ENCODE measurements at places on chromosomes 4 and X.

GRCh38 chr4:151436093-151436518 is 27.1 kb downstream of the FHIP1A start:
- DNase-seq = no peak

DNA sequence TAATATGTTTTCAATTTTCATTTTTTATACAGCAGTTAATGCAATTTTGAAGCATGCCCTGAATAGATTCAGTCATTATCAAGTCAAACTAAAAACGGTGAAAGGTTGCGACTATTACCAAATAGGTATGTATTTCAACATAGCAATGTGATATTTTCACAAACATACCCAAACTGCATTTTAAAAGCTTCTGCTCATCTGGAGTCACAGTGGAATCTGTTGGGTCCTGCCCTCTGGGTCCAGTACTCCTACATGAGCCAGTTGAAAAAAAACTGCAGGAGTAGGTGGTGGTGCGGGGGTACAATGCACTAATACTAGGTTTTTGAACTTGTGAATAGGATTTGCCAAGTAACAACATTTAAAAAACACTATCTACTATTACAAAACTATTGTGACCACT is 938 bp downstream of the GPR34 start:
- no peak for DNase-seq

- DNase-seq = no peak
These were observed 16.5 kb downstream of the SHROOM2 start for GRCh38 chrX:9802737-9803136.

DNA sequence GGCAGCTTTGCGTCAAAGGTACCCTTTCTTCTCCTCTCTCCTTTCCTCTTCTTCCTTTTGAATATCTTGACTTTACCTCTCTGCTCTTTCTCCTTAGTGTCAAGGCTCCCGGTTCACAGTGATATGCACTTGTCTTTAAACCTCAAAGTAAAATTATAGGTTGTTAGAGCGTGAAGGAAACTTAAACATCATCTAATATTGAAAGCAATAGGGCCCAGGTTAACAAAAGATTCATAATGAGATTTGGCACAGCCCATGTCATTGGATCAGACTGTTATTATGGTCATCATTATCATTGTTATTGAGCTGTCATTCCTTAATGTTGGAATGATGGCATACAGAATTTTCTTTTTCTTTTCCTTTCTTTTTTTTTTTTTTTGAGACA is 32.5 kb downstream of the FTHL17 start:
- DNase-seq = no peak

DNA sequence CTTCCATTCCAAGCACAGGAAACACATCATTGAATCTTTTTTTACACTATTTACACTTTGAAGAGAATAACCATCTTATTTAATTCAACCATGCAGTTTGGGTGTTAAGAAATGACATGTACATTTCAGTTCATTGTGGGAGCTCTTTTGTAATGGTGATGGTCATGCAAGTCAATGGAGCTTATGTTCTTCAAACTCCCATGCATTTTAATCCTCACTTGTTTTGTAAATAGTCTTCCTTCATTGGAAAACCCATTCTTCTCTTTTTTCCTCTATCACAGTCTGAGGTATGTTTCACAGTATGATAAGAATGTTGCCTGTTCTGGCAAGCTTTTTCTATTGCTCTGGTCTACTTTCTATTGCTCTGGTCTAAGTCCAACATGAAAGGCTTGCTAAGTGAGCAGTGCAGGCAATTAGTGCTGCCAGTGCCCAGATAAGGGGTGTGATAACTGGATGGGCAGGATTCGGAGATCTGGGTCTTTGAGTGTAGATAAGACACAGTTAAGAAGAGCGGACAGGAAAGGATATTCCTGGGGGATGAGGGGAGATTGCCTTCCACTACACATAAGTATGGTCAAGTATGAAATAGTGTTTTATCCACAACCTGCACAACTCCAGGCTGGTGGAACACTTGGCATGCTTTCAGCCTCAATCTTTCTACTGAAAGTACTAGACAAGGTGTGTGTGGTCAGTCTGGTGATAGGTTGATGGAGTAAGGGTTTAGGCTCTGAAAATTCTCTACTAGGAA is 17.1 kb downstream of the AFP start:
- no peak for DNase-seq

DNA sequence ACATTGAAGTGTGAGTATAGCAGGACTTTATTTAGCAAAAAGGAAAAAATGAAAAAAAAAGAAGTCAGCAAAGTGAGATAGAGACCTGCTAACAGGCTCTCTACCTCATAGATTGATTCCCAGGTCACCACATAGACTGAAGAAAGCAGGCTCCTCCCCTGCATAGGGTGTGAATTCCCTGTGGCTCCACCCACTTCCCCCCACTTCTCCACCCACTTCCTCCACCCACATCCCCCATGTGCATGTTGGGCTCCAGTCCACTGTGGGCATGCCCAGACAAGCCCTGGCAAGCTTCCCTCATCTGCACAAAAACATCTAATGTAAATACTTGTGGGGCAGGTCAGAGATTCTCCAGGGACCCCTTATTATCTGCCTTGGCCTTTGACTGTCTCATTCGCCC is 97.8 kb downstream of the TMEM47 start:
- DNase-seq = peak; percentile 33

DNA sequence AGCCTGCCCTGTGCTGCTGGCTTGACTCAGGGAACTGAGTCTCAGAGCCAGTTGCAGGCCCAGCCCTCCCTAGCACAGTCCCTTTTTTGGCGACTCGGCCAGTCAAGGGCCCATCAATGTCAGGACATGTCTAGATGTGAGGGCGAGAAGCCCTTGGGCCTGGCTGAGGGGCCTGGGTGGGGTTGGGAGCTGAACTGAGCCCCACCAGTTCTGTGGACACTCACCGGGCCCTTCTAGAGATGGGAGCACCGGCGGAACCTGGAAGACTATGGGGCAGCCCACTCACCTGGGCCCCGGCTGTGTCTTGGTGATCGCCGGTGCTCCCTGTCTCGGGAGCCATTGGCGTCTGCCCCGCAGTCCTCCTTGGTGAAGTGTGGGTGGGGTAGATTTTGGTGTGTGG is 245.9 kb downstream of the AFAP1 start:
- no peak for DNase-seq

DNA sequence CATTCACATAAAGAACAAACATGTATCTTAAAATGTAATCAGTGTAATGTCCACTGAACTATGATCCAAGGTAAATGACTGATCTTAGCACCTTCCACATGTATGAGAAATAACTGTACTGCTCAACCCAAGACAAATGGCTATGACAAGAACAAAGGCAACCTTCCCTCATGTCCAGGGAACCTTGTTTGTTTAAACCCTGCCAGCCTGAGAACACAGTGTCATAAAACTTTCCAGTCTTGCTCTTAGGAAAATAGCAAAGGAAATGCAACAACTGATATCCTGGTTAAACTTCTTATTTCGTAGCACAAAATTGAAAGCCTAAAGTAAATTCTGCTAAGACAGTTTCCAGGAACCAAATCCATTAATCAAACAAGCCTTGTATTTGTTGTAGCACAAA is 494.3 kb downstream of the IL15 start:
- DNase-seq = no peak

GRCh38 chr4:17085416-17085815 is 187.0 kb upstream of the LDB2 start:
- no peak for DNase-seq

- DNase-seq = no peak
These were observed 181.6 kb upstream of the LEF1 start for GRCh38 chr4:108350332-108350731.

- DNase-seq = peak; percentile 36
These were observed 53.8 kb downstream of the ZFYVE28 start for GRCh38 chr4:2364654-2365053.

DNA sequence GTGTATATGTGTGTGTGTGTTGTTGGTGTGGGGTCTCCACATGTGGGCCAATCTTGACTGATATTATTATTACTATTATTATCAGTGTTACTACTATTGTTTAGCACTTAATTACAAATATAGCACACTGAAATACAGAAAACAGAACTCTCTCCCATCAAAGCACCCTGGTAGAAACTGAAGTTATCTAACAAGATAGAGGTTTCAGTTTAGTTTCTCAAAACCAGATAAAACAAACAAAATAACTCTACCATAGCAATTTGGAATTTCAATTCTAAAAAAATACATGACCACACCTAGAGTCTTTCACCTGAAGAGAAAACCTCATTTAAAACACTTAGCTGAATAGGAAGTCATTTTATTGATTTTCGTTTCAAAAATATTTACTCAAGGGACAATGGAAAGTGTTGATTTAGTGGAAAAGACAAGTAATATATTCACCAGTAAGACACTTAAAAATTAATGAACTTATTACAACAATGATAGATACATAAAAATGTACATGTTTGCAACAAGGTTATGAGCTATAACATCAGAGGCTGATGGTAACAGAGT is 252.3 kb downstream of the PDHA2 start:
- DNase-seq = no peak

DNA sequence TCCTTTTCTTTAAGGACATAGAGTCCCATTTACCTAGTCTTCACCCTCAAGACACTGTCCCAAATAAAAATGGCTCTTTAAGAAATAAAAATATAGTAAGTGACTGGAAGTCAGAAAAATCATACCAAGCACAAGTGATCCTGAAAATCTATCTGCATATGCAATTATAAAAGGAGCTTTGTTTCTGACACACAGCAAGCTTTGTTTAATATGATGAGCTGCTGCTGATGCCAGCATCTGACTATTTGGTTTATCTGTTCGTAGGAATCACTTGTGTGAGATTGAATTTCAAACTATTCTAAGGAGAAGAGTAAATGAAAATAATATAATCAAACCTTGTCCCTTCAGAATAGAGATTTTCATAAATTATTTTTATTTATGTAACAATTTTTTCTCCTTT is 332.4 kb downstream of the PCDH7 start:
- no peak for DNase-seq

- DNase-seq = no peak
These were observed 6.5 kb downstream of the TRIM2 start for GRCh38 chr4:153210727-153211126.
